ENCODE measurements at places on chromosomes 16 and 17.
A peak's percentile ranks its signal among the peaks of the same experiment; 100 is the strongest.

DNA sequence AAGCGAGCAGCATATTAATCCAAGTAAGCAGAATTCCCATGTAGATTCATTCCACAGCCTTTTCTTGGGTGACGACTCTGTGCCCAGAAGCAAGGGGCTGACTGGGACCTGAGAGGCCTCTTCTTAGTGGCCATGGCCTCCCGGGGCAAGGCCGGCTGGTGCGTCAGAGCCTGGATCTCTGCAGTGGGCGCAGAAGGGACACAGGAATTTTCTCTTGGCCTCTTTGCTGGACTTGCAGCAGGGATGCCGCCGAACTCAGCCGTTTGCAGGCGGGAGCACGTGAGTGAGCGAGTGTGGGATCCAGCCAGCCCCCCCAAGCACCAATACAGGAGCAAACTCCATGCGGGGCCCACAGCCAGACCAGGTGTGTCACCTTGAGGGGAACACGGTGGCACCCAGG, 151.8 kb downstream of the RPTOR start:
- H3K4me3 ChIP-seq: no peak overlapping the region
- H3K36me3 ChIP-seq: no peaks in the 10 kb centered on the region
- H3K4me1 ChIP-seq: peaks cover 20% of the 10 kb centered on the region
- H3K27ac ChIP-seq: no peak overlapping the region

GRCh38 chr16:23859713-23860269, 24.0 kb downstream of the PRKCB start:
- no peaks in the 10 kb centered on the region for H3K27me3 ChIP-seq
- peaks cover 67% of the 10 kb centered on the region for H3K4me1 ChIP-seq
- H3K36me3 ChIP-seq: peaks cover 2% of the 10 kb centered on the region
- DNase-seq: no peak

- H3K27ac ChIP-seq: peak overlapping the region; percentile 75
- H3K4me1 ChIP-seq: peaks cover 9% of the 10 kb centered on the region
- no peaks in the 10 kb centered on the region for H3K36me3 ChIP-seq
- no peak for DNase-seq
- no peaks in the 10 kb centered on the region for H3K27me3 ChIP-seq
Measured at GRCh38 chr17:79073706-79074088, 927 bp upstream of the ENGASE start.

DNA sequence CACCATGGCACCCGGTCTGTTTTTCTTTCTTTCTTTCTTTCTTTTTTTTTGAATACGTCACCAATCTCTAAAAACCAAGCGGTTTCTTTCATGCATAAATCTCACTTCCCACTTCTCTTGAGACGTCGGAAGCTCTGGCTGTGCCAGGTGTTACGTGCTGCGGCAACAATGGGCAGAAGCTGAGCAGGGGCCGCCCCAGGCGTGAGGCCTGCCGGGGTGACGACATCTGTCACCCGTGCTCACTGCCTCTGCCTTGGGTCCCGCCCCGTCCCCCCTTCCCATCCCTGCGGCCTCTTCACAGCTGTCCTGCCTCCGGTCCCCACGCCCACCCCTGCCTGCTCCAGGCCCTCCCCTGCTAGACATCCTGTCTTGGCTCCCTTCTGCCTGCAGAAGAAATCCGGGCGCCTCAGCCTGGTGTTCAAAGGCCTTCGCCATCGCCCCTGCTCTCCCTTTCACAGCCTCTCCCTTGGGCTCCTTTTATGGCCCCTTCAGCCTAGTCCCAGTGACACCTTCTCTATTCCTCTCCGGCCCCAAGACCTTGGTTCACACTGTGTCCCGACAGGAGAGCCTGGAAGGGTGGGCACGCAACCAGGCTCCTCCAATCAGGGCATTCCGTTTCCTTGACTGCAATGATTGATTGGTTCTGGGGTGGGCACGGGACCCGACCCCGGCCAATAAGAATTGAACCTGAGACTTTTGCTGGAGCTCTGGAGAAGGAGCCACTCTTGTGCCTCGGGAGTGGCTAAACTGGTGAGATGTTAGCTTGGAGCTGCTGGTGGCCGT, 4.8 kb downstream of the P2RX1 start:
- no peak overlapping the region for H3K4me3 ChIP-seq
- peaks cover 25% of the 10 kb centered on the region for H3K4me1 ChIP-seq
- no peak for DNase-seq
- H3K27ac ChIP-seq: peak overlapping the region; percentile 43
- no peaks in the 10 kb centered on the region for H3K27me3 ChIP-seq

GRCh38 chr17:6458460-6458950, 14.2 kb downstream of the PIMREG start:
- no peak for DNase-seq
- peaks cover 23% of the 10 kb centered on the region for H3K4me1 ChIP-seq
- peaks cover 3% of the 10 kb centered on the region for H3K36me3 ChIP-seq

- H3K36me3 ChIP-seq: no peaks in the 10 kb centered on the region
- no peak for DNase-seq
- H3K4me3 ChIP-seq: no peak overlapping the region
Measured at GRCh38 chr16:9820476-9821246, 361.6 kb downstream of the GRIN2A start.

DNA sequence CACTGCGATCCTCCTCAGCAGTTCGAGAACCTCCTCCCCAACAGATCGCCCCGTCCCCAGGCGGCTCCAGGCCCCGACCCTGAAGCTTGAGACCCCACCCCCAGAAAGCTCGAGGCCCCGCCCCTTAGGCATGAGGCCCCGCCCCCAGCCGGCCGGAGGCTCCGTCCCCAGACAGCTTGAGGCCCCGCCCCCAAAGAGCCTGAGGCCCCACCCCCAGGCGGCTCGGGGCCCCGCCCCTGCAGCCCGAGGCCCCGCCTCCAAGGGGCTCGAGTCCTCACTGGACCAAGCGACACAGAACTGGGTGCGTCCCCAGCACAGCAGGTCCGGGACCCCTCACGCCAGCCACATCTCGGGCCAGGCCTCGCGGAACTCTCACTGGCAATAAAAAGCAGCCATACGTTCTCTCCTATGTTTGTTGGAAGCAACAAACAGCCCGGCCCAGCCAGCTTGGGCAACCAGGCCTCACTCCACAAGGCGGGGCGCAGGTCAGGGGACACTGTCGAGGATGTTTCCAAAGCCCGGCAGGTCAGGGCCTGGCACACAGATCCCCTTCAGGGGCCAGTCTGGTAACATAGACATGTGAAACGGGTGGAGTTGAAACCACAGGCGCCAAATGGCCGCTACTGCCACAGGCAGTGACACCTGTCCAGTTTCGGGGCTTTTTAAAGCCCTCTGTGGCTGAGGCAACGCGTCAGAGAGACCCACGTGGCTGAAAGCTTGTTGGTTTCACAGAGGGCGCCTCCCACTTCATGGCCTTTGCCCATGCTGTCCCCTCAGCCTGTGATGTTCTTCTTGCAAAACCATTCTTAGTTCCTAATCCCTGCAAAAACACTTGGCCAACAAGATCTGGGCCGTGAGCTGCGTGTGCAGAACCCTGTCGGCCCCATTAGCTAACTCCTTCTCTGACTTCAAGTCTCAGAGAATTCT, 224.2 kb downstream of the PARN start:
- DNase-seq: no peak
- H3K27me3 ChIP-seq: peaks cover 5% of the 10 kb centered on the region
- no peaks in the 10 kb centered on the region for H3K4me1 ChIP-seq
- H3K27ac ChIP-seq: no peak overlapping the region
